A549 treated with Mapracorat at 1 μM for 4 hours (cell line): ENCODE measurements at places on chromosomes 5 and 9. TPM values are rescaled to one million over a fixed set of nuclear protein-coding genes. Genes with fewer than 3 reads are reported as not detected.

The SLC36A2 gene
- total RNA-seq, result not detected in 5 replicates

The NIM1K gene
- 0.07 to 0.50 TPM (median 0.14 TPM) in 5 replicates for total RNA-seq

The BAAT gene
- total RNA-seq, result 0.23 to 0.45 TPM (median 0.35 TPM) in 5 replicates

The ALDH1A1 gene
- 4,422 to 5,926 TPM (median 5,467 TPM) in 5 replicates for total RNA-seq

The UBTD2 gene
- total RNA-seq, result 12.8 to 16.5 TPM (median 14.7 TPM) in 5 replicates

The CCNJL gene
- 10.0 to 12.3 TPM (median 11.8 TPM) in 5 replicates for total RNA-seq

The RAI14 gene
- 50.9 to 69.6 TPM (median 68.0 TPM) in 5 replicates for total RNA-seq

The REEP2 gene
- 6.8 to 7.4 TPM (median 7.1 TPM) in 5 replicates for total RNA-seq

The OBP2B gene
- not detected in 5 replicates for total RNA-seq

The C5orf58 gene
- not detected in 5 replicates for total RNA-seq

The CDO1 gene
- total RNA-seq, result not detected in 5 replicates

The SLC36A3 gene
- not detected in 5 replicates for total RNA-seq

The RANBP17 gene
- total RNA-seq, result 2.0 to 2.9 TPM (median 2.4 TPM) in 5 replicates

The SUSD3 gene
- total RNA-seq, result 0.56 to 1.6 TPM (median 0.66 TPM) in 5 replicates

The BSPRY gene
- 0.15 TPM in 1 of 5 replicates, not detected in the others for total RNA-seq

The SPATA31A3 gene
- not detected in 5 replicates for total RNA-seq

The SLC45A2 gene
- total RNA-seq, result 0.17 TPM in 1 of 5 replicates, not detected in the others

The ARID3C gene
- 0.09 to 0.39 TPM (median 0.17 TPM) in 5 replicates for total RNA-seq

The CDKN2B gene
- total RNA-seq, result not detected in 5 replicates

The NCS1 gene
- total RNA-seq, result 33.2 to 53.3 TPM (median 48.3 TPM) in 5 replicates

The EDIL3 gene
- total RNA-seq, result 0.13 to 0.38 TPM (median 0.21 TPM) in 5 replicates

The DIPK1B gene
- total RNA-seq, result 5.8 to 9.8 TPM (median 8.7 TPM) in 5 replicates

The NR4A3 gene
- total RNA-seq, result 1.7 to 2.9 TPM (median 2.0 TPM) in 5 replicates

The SREK1IP1 gene
- total RNA-seq, result 8.1 to 9.7 TPM (median 9.5 TPM) in 5 replicates

The SV2C gene
- 0.04 TPM in 1 of 5 replicates, not detected in the others for total RNA-seq

The HAND1 gene
- 0.14 to 0.43 TPM (median 0.37 TPM) in 5 replicates for total RNA-seq

The YIPF5 gene
- 63.7 to 76.8 TPM (median 70.0 TPM) in 5 replicates for total RNA-seq

The TSSK1B gene
- total RNA-seq, result not detected in 5 replicates

The STKLD1 gene
- 0.90 to 1.7 TPM (median 1.1 TPM) in 5 replicates for total RNA-seq

The PCDHGC4 gene
- total RNA-seq, result not detected in 5 replicates

The PCDHB12 gene
- 0.06 TPM in 1 of 5 replicates, not detected in the others for total RNA-seq

The CYLC2 gene
- not detected in 5 replicates for total RNA-seq

The TAF11L5 gene
- not detected in 5 replicates for total RNA-seq

The MPDZ gene
- 10.0 to 12.5 TPM (median 12.2 TPM) in 5 replicates for total RNA-seq

The GABBR2 gene
- total RNA-seq, result 0.08 to 0.57 TPM (median 0.13 TPM) in 5 replicates

The WDR36 gene
- total RNA-seq, result 12.7 to 17.4 TPM (median 14.6 TPM) in 5 replicates

The LCNL1 gene
- total RNA-seq, result 0.07 to 0.24 TPM (median 0.10 TPM) in 5 replicates

The CARTPT gene
- total RNA-seq, result not detected in 5 replicates

The MOB3B gene
- 8.8 to 11.2 TPM (median 9.5 TPM) in 5 replicates for total RNA-seq

The PIP5KL1 gene
- total RNA-seq, result 1.0 to 3.5 TPM (median 1.6 TPM) in 5 replicates

The ZNF618 gene
- total RNA-seq, result 7.9 to 11.2 TPM (median 10.4 TPM) in 5 replicates

The LRRC26 gene
- 0.59 to 2.0 TPM (median 1.8 TPM) in 5 replicates for total RNA-seq

The GDF9 gene
- 0.10 to 0.34 TPM (median 0.19 TPM) in 5 replicates for total RNA-seq

The KCNT1 gene
- 0.03 to 0.05 TPM in 2 of 5 replicates, not detected in the others for total RNA-seq

The IRGM gene
- 0.15 to 0.36 TPM (median 0.25 TPM) in 4 of 5 replicates, not detected in the other for total RNA-seq

The HEXB gene
- 107 to 120 TPM (median 112 TPM) in 5 replicates for total RNA-seq

The GZMA gene
- total RNA-seq, result not detected in 5 replicates

The CBY3 gene
- not detected in 5 replicates for total RNA-seq

The GABRP gene
- total RNA-seq, result not detected in 5 replicates

The PTGDS gene
- 0.44 to 0.61 TPM (median 0.47 TPM) in 4 of 5 replicates, not detected in the other for total RNA-seq

The PCDHGA7 gene
- total RNA-seq, result 0.69 to 1.1 TPM (median 0.90 TPM) in 5 replicates

The SRP19 gene
- total RNA-seq, result 73.2 to 107 TPM (median 80.8 TPM) in 5 replicates

The FAM163B gene
- not detected in 5 replicates for total RNA-seq

The HAVCR2 gene
- total RNA-seq, result 0.28 to 0.34 TPM (median 0.30 TPM) in 5 replicates

The MLANA gene
- not detected in 5 replicates for total RNA-seq

The CD180 gene
- not detected in 5 replicates for total RNA-seq

The FOXD1 gene
- 12.2 to 20.7 TPM (median 19.0 TPM) in 5 replicates for total RNA-seq
